ENCODE measurements at places on chromosomes 4 and X.

DNA sequence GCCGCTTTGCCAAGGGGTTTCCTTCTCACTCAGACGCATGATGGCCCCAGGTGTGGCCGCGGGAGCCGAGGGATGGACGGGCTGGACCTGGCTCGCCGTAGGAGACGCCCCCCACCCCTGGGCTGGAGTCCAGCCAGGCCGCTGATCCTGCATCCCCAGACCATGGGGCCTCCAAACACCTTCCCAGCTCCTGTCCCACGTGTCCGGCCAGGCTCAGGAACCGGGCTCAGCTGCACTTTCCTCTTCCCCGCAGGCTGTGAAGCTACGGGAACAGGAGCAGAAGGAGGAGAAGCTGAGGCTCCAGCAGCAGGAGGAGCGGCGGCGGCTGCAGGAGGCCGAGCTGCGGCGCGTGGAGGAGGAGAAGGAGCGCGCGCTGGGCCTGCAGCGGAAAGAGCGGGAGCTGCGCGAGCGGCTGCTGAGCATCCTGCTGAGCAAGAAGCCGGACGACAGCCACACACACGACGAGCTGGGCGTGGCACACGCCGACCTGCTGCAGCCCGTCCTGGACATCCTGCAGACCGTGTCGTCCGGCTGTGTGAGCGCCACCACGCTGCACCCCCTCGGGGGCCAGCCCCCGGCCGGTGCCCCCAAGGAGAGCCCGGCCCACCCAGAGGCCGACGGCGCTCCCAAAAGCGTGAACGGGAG, 9.1 kb downstream of the AKAP17A start:
- DNase-seq: no peak

DNA sequence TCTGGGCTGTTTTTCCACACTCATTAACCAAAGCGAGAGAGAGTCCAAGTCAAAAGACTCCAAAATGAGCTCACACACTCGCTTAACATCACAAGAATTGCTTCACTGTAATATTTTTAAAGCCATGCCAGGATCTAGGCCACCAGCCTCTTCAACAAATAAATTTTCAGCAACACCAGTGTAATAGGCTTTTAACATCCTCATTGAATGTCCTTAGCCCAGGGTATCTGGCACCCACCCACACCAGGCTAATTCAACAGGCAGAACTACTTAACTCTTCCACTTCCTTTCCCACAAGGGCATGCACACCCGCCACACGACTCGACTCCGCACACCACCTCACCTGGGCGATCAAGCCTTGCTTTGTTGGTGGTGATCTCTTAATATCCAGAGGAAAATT, 34.2 kb downstream of the FAT1 start:
- no peak for DNase-seq

GRCh38 chrX:112819008-112819640, 21.5 kb downstream of the AMOT start:
- no peak for DNase-seq

DNA sequence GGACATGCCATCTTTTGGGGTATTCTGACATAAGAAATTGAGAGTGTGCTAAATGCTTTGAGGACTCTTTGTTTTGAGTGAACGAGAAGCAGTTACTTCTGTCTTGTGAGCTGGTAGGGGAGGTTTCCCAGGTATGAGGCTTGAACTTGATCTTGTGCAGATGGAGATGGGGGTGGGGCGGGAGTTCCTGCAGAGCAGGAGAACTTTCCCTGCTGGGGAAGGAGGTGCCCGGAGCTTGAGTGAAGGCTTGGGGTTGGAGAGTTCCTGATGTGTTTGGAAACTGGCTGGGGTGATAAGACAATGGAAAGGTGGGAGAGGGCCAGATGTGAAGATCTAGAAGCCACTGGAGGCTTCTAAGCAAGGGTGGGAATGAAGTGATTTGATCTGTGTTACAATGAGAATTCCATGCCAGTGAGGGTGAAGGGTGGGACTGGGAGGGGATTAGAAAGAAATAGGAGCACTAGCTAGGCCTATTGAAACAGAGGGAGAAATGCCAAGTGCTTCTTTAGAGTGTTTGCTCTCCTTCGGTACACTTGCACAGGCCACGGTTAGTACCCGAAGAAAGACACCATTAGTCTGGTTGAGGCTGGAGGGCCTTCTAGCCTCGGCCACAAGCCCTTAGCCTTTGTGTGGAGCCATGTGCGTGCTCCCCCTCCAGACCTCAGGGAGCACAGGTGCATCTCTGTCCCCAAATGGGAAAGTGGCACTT, 103.5 kb upstream of the STOX2 start:
- no peak for DNase-seq

GRCh38 chrX:119488749-119489148, 20.5 kb downstream of the SLC25A5 start:
- no peak for DNase-seq

GRCh38 chrX:7164174-7164573, 16.2 kb upstream of the PUDP start:
- DNase-seq: no peak

DNA sequence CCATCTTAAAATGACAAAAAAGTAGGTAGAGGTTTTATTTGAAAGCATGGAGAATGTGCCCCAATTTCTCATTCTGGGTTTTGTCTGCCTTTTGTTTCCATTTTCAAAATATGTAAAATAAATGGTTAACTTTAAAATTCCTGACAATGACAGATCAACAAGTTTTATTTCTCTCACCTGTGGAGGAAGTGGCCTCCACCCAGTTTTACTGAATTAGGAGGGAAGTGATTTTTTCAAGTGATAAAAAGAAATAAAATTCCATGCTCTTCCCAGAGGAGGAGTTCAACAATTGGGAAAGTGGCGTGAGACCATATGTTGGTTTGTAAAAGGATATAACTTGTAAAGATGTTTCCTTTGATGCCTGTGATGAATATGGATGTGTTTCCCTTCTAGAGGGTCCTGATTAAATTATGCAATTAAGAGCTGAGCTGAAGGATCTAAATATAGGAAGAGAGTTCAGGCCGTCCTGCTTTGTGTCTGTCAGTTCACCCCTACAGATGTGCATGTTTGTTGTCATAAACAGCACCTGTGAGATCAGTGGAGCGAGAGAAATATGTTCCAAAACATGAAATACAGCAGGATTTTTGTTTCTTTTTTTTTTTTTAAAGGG, 19.5 kb downstream of the SMAD1 start:
- DNase-seq: no peak

DNA sequence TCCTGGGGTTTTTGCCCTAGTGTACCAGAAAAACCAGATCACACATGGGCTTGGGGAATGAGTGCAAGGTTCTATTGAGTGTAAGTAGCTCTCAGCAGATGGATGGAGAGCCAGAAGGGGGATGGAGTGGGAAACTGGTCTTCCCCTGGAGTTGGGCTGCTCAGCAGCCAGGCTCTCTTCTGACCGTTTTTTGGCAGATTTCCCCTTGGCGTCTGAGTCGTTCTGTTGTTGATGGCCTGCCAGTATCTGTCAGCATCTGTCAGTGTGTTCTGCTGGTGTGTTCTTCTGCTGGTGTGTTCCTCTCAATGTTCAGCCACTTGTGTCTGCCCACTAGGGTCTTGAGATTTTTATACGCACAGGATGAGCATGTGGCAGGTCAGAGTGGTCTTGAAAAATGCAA, 633.9 kb upstream of the CPEB2 start:
- no peak for DNase-seq

DNA sequence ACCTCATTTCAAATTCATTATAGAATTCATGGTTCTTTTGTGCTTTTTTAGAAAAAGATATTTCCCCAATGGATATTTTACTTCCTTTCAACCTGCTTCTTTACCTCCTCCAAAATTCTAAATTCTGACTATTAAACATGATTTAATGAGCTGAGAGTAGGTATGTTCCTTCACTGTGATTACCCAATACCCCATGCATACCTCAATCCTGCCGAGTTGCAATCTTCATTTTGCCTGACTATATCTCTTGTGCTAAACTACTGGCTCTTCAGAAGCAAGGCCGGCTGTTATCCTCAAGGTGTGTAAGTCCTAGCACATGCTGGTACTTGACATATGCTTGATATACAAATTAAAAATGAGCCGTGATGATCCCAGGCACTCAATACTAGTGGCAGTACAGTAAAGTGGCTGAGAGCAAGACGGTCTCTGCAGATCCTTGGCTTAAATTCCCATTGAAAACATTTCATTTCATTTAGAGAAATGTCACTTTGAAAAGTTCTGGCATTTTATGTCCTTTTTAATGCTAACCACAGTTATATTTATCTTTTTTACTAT, 320.4 kb downstream of the KCNIP4 start:
- DNase-seq: no peak

GRCh38 chr4:95066050-95066449, 308.3 kb downstream of the BMPR1B start:
- no peak for DNase-seq

- no peak for DNase-seq
Measured at GRCh38 chrX:46770817-46771163, 11.9 kb upstream of the SLC9A7 start.

GRCh38 chr4:40669504-40669903, 39.8 kb upstream of the RBM47 start:
- DNase-seq: no peak

- no peak for DNase-seq
Measured at GRCh38 chr4:87079967-87080366, 140.5 kb downstream of the KLHL8 start.

DNA sequence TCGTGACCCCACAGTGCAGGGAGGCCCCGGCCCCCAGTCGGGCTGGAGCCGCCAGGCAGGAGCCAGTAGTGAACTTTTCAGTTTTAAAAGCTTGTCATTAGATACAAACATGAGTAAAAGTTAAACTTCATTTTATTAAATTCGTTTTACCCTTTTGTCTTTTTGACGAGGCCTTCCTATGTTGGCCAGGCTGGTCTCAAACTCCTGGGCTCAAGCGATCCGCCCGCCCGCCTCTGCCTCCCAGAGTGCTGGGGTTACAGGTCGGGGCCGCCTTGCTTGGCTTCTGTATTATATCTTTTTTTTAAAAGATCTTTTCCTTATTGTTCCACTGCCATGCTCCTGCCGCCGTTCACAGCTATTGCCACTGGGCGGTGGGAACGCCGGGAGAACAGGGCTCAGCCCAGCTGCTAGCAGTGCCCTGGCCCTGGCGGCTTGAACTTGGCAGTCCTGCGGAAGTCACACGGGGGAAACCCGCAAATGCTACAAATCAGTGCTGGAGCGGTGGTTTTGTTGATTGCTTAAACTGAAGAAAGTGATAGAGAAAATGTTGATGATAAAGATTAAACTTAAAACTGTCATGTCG, 968 bp upstream of the NELFA start:
- peak; percentile 34 for DNase-seq

GRCh38 chr4:6938647-6939271, 29.1 kb downstream of the TBC1D14 start:
- no peak for DNase-seq

- no peak for DNase-seq
Measured at GRCh38 chrX:115204040-115204439, 14.8 kb downstream of the RBMXL3 start.

GRCh38 chr4:3415471-3416141, 26.2 kb upstream of the HGFAC start:
- no peak for DNase-seq

GRCh38 chr4:122458625-122459024, 2.1 kb upstream of the IL2 start:
- DNase-seq: peak; percentile 41

GRCh38 chrX:148956352-148956751, 455.9 kb downstream of the AFF2 start:
- no peak for DNase-seq

DNA sequence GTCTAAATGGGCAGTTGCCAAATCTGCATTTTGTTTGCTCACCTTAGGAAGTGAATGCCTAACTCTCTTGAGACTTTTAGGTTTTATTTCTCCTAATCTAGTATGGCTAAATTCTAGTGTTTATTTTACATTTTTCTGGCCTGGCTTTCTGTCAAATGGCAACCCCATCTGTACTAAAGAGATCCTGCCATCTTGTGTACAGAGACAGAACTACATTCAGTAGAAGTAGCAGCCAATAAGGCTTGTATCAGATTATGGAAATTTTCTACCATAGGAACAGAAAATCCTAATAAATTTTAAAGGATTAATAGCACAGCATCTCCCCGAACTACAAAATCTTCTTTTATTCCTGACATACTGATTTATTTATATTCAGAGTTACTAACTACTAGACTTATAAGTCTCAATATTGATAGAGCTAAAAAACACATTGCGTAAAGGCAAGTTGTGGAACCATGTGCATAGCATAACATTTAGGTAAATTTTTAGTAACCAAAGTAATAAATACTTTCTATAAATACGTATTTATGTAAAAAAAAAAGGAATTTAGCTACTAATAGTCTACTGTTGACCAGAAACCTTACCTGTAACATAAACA, 45.5 kb downstream of the TMEM144 start:
- DNase-seq: no peak

DNA sequence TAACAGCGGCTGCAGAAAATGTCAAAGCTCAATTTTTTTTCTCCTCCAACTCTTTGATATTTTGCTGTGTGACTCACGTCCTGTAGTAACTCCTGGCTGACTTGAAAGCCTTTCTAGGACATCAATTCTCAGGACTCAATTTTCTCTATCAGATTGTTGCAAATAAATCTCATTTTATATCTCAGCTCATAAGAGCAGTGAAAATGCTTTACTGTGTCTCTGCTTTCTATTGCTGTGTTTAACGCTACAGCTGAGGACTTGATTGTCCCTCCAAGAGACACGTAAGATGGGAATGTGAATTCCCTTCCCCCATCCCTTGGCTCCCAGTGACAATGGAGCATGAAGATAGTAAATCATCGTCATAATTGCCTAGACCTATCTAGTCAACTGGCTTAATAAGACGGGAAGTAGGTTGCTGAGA, 20.5 kb upstream of the CBR4 start:
- DNase-seq: no peak

DNA sequence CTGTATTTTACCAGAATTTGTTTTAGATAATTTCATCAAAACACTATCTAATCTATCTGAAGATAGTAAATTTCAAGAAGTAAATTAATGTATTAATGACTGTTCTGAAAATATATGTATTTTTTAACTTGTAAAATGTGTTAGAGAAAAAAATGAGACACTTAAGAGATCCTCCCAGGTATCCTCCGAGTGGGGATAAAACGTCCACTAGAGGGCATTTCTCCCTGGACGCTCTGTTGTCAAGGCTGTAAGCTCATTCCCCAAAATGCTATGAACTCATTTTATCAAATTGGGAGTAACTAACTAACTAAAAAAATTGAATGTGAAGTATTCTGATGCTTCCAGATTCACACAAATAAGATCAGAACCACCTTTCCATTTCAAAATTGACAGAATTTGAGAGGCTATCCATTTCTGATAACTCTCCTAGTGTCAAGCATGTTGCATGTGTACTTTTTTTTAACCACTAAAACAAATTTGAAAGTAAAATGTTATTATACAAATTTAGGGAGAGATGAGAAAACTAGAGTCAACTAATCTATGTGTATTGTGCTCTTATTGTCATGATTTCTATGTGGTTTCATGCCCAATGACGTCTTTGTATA, 337.3 kb upstream of the HS3ST1 start:
- no peak for DNase-seq

GRCh38 chrX:31126205-31126604, 54.4 kb upstream of the FTHL17 start:
- no peak for DNase-seq

DNA sequence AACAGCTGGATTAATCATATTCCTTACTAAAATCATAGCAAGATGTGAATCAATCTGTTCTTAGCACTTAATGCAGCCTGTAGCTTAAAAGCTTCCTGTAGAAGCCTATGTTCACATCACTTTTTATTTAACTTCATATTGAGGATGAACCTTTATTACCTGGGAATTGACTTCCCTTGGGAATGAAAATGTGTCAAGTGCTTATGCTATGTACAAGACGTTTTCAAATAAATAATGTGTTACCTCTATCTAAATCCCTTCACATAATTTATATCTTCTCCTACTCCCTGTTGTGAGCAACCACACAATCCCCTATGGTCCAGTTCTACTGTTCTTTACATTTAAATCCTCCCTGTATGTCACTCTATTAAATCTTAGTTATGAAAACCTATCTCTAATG, 633.1 kb downstream of the FSTL5 start:
- DNase-seq: no peak

- DNase-seq: no peak
Measured at GRCh38 chr4:113905301-113905700, 74.1 kb downstream of the ARSJ start.

All from activated T-cell treated with anti-CD3 and anti-CD28 coated beads for 24 hours (primary cell).